ENCODE measurements at places on chromosomes 1 and 21. TPM values are rescaled to one million over a fixed set of nuclear protein-coding genes. Genes with fewer than 3 reads are reported as not detected.

MIXL1 gene
- total RNA-seq: not detected

- H3K27ac ChIP-seq: no peak overlapping the region
- H3K36me3 ChIP-seq: no peaks in the 10 kb centered on the region
- no peaks in the 10 kb centered on the region for H3K27me3 ChIP-seq
- DNase-seq: no peak
Observed at GRCh38 chr1:109356915-109357314, 40.8 kb downstream of the SORT1 start.

HES3 gene
- total RNA-seq: not detected

DNA sequence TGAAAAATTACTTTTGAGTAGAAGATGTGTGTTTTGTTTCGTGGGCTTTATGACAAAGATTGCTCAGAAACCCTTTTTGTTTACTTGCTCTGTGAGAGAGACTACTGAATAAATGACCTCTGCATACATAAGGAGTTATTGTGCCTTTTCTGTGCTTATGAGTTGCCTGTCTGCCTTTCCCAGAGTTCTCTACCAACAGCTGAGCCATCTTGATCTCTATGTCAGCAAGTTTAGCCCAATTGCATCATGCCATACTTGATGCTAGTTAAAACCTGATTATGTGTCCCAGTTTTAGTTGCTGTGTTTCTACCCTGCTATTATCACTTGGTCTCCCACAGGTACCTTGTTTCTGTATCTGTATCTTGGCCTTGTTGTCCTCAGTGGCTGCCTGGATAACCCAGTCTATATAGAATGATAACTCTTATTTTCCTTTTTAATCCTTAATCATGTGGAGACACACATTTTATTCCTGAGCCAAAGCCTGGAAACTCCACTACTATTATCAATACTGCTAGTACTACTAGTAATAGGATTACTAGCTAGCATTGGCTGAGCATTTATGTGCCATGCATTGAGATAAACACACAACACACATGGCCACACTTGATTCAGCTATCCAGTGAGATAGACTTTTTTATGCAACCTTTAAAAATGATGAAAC lies 28.7 kb upstream of the GNG12 start:
- no peak overlapping the region for H3K27ac ChIP-seq
- H3K4me1 ChIP-seq: no peaks in the 10 kb centered on the region
- no peak overlapping the region for H3K4me3 ChIP-seq
- no peaks in the 10 kb centered on the region for H3K27me3 ChIP-seq

DNA sequence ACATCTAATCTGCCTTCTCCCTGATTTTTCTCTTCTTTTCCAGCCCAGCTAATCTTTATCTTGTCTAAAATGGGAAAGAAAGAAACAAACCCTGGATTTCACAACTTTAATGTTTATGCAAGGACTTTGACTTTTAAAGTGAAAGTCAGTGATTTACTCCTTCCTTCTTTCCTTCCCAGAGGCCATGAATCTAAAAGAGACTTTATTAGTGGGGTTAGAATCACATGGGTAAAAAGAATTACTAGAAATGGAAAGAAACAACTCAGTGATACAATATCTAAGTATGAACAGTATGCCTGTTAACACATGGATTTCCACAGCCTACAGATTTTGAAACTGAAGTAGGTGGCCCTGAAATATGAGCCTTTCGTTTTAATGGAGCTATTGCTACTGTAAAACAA lies 59.8 kb upstream of the KCNK2 start:
- no peak for DNase-seq
- H3K4me1 ChIP-seq: no peaks in the 10 kb centered on the region
- H3K4me3 ChIP-seq: no peak overlapping the region
- no peaks in the 10 kb centered on the region for H3K36me3 ChIP-seq

GRCh38 chr21:39087238-39088030 lies 95.8 kb downstream of the PSMG1 start:
- H3K4me3 ChIP-seq: no peak overlapping the region
- H3K36me3 ChIP-seq: no peaks in the 10 kb centered on the region
- H3K27me3 ChIP-seq: no peaks in the 10 kb centered on the region
- no peak overlapping the region for H3K27ac ChIP-seq

Data from esophagus squamous epithelium (tissue), 5 donors.